ENCODE measurements at places on chromosomes 12 and 14.

DNA sequence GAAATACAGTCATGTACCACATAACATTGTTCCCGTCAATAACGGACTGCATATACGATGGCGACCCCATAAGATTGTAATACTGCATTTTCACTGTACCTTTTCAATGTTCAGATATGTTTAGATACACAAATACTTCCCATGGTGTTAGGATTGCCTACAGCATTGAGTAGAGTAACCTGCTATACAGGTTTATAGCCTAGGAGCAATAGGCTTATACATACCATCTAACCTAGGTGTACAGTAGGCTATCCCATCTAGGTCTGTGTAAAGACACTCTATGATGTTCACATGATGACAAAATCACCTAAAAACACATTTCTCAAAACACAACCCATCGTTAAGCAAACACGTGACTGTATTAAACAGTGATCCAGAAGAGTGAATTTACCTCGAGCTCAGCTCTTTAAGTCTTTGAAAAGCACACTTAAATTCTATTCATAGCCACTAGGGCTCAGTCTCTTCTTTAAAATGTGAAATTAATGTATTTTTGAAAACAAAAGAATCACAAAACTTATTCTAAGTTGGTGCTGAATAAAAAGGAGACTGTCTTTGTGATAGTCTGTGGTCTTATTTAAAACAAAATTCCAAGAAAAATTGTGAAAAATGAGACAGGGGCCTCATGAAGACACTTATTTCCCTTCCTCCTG lies 239.1 kb upstream of the ARID2 start:
- no peak for DNase-seq

DNA sequence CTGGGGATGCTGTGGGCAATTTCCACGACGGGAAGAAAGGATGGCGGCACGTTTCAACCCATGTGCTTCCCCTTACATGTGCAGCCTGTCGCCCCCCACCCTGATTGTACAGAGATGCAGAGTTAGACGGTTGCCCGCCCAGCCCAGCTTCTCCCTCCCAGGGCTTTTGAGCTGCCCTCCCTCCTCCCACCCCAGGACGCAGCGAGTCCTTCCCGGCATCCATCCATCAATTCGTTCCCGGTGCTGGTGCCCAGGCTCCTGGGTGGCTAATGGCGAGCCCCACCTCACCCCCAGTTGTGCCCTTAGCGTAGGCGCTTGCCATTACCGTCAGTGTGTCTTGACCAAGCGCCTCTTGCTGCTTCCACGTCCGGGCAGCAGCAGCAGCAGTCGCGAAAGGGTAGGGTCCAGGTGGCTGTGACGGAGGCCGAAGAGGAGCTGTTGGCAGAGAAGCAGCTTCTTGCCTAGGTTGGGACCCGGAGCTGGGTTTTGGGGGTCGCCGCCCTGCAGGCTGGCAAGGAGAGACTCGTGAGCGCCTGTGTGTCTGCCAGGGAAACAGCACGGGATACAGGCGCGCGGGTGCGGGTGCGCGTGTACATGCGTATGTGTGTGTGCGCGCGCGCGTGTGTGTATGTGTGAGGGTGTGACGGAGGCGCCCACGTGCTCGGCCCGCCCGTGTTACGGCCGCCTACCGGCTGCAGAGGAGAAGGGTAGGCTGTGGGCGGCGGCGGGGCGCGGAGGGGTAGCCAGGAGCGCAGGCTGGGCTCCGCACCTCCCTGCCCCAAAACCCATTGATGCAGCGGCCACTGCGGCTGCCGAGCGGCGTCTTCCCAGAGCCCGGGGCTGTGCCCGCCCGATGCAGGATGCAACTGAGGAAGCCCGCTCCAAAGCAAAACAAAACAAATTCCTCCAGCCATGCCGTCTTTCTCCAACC lies at the start of gene SLC6A15:
Gene SLC6A15, minus strand, starts transcription at position 602 of the 931 bp plus-strand sequence. CDS start 20,679 bp downstream, outside the sequence.
- DNase-seq, result peak; percentile 88

GRCh38 chr12:99605-100004 lies 33.0 kb downstream of the IQSEC3 start:
- no peak for DNase-seq

- no peak for DNase-seq
Observed at GRCh38 chr14:55577229-55577628, 2.8 kb upstream of the KTN1 start.

DNA sequence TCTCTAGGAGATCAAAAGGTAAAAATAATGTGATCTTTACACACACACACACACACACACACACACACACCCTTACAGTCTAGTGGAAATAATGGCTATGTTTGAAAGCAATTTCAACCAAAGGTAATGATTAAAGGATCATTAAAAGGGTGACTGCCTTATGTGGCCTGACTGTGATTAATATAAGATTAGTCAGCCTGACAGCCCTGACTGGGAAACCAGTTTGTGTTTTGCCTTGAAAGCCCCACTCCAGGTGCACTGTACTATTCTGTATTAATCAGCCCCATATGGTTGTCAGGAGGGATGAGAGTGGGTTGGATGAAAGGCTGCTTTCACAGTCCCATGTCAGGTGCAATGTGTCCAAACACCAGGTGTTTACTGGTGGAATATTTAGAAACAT lies 10.5 kb downstream of the RASSF9 start:
- no peak for DNase-seq

- no peak for DNase-seq
Observed at GRCh38 chr12:4141348-4142270, 132.0 kb upstream of the CCND2 start.

Measured in putamen (tissue), 1 donor.